Keratinocyte (primary cell): ENCODE measurements at places on chromosomes 11 and 22.

DNA sequence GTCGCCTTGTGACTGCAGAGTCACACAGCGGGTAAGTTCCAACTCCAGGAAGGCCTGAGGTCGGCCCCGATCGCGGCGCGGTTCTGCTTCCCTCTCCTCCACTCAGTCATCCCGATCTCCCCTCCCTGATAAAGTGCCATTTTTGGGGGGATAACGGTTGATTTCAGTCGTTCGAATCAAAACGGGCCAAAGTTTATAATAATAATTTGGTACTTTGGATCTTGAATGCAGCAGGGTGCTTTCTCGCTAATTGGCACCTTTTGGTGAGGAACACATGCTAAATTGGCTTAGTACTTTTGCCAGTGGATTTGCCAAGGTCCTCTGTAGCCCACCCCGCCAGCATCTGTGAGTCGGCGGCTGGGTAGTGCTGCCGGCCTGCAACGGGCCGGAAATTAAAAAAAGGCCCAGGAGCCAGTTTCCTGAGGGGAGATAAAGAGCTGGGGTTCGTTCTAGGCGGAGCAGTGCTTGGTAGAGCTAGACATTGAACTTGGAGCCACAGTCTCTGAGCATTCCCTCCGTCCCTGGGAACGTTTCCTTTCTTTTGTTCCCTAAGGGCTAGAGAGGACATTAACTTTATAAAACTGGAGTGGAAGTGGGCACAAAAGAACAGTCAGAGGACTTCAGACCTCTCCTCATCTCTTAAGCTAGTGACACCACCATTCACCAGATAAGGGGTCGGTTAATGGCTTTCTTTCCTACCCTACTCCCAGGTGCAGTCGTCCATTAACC lies 997 bp downstream of the UBE2L3 start:
- DNase-seq: no peak

DNA sequence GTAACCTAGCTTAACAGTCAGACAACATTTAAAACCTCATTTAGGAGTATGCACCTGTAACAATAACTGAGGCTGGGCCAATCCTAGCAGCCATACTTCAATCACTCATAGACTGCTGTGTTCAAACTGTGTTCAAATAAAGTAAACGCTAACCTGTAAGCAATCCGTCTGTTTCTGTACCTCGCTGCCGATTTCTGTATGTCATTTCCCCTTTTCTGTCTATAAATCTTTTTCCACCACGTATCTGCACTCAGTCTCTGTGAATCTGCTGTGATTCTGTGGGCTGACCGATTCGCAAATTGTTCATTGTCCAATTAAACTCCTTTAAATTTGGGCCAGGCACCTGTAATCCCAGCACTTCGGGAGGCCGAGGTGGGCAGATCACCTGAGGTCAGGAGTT lies 12.3 kb downstream of the APOBEC3H start:
- no peak for DNase-seq

DNA sequence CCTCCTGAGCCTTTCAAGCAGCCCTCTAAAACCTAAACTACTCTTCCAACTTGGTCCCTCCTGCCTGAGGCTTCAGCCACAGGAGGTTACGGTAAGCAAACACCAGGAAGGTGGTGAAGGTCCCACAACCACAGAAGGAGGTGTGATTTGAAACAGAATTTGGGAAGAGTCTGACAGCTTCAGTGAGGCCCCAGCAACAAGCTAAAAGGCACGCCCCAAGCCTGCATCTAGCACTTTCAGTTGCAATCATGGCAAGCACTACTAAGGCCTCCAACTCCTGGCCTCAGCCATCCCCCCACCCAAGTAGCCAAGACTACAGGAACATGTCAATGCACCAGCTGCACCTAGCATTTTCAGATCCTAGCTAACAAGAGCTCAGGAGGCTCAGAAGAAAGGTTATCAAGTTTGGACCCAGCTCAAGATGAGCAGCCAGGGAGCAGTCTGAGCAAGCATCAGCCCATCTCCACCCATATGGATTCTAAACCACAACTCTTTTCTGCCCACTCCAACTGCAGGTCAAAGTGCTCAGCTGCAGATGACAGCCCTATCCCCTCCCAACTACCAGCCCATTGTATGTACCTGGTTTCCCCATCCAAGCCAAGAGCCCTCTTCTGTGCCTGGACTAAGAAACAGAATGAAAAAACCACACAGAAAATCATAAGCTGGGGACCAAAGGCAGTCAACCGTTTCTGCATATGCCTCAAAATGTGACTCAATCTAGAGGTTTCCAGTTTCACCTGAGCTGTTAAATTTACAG lies 10.4 kb upstream of the AHNAK start:
- DNase-seq: no peak

DNA sequence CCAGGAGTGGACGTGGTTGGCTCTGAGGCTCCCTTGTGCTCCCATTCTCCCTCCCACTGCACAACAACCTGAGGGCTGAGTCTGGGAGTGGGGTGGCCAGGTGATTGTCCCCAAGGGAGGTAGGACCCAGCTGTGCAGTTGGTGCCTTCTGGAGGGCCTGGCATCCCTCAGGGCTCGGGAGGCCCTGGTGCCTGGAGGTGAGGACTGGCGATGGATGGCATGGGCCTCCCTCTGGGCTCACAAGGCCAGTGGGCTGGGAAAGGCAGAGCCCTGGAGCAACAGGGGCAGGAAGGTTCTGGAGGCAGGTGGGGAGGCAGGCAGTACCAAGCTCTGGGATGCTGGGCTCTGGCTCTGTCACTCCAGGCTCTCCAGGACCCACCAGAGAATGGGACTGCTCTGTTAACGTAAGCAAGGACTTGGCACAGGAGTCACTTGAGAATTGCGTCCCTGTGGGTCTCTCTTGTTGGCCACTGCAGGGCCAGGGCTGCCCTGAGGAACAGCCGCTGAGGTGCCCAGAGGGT lies 114.2 kb downstream of the KCNQ1OT1 start:
- no peak for DNase-seq

DNA sequence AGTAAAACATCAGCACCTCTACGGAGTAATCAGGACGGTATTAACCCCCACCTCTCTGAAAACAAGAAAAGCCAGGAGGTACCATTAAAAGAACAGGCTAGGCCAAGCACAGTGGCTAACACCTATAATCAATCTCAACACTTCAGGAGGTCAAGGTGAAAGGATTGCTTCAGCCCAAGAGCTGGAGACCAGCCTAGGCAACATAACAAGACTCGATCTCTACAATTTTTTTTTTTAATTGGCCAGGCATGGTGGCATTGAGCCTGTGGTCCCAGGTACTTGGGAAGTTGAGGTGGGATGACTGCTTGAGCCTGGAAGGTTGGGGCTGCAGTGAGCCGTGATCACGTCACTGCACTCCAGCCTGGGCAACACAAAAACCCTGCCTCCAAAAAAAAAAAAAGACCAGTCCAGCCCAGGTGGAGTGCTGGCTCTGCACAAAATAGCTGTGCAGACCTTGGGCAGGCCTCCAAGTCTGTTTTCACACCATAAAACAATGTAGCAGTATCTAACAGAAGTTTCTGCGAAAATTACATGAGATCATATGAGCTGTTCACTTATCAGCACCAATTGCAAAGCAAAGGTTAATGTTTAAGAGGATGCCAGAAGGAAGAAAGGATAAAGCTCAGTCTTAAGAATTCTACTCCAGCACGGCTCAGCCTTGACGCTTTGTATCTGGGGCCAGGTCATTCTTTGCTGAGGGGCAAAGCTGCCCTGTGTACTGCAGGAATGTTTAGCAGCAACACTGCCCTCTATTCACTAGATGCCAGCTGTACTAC lies 14.8 kb downstream of the CHKA start:
- DNase-seq: no peak

DNA sequence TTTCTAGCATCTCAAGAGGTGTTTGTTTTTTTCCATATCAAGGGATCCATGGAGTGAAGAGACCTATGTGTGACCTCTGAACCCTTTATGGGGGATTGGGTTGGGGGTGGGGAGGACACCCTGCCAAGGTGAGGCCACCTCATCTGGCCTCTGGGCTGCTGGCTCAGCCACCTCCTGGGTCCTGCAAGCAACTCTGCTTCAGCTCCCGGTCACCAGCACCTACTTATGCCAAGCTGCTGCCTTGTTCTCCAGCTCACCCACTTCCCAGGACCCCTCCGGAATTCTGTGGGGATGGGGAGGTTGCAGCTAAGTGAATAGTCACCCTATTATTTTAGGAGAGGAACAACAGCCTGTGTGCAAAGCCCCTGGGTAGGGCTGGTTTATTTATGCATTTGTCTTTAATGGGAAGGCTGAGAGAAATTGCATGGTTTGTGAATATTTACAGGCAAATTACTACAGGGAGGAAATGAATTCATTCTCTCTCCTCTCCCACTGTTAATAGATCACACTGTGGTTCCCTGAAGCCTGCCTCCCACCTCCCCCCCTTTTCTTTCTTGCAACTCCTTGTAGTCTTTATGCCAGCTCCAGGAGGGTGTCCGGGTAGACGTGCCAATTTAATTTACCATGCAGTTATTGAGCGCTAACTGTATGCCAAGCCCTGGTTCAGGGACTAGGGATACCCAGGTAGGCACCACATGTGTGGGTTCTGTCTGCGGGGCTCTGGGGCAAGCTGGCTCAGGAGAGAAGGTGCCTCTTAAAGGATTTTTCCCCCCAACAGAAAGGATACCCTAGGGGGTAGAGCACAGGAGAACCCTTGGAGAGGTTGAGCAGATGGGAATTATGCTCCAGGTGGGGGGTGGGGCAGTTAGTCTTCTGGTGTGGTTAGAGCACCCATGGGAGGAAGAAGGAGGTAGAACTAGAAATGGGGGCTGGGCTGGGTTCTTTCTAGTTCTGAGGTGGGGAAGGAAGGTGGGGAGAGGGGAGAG lies 50.7 kb downstream of the TSPAN18 start:
- DNase-seq: no peak

DNA sequence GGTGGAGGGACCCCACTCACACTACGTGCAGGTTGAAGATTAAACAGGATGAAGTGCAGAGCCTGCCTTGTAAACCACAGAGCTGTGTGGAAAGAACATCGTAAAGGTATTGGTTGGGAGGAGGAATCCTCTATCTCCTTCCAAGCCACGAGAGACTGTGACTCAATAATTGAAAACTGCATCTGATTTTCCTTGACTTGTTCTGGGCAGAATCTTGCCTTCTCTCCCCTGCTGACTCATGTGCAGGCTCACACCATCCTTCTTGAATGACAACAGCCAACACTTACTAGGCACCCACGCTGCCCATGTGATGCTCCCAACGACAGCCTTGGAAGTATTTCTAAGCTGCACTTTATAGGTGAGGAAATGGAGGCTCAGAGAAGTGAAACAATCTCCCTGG lies 563.0 kb downstream of the MIAT start:
- no peak for DNase-seq

DNA sequence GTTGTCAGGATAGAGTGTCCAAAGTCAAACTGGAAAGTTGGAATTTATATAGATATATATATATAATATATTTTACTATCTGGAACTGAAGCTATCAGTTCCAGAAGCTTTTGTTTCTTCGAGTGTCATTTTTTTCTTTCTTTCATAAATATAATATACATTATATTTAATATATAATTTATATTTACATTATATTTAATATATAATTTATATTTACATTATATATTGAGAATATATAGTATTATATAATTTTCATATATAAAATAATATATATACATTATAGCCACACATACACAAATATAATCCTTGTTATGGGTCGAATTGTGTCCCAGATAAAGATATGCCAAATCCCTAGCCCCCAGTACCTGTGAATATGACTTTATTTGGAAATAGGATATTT lies 842.3 kb upstream of the LRRC4C start:
- no peak for DNase-seq

DNA sequence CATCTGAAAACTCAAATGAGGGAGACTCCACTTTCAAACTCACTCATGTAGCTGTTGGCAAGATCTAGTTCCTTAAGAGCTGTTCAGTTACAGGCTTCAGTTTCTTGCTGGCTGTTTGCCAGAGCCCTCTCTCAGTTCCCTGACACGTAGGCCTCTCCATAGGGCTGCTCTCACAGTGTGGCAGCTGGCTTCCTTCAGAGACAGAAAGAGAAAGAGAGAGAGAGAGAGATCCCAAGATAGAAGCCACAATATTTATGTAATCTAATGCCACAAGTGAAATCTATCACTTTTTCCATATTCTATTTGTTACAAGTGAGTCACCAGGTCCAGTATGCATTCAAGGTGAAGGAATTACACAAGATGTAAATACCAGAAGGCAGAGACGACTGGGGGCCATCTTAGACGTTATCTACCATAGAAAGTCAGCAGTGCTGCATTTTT lies 168.8 kb downstream of the RCN1 start:
- no peak for DNase-seq

- no peak for DNase-seq
These were observed 129.3 kb upstream of the NECTIN1 start for GRCh38 chr11:119858288-119858687.

DNA sequence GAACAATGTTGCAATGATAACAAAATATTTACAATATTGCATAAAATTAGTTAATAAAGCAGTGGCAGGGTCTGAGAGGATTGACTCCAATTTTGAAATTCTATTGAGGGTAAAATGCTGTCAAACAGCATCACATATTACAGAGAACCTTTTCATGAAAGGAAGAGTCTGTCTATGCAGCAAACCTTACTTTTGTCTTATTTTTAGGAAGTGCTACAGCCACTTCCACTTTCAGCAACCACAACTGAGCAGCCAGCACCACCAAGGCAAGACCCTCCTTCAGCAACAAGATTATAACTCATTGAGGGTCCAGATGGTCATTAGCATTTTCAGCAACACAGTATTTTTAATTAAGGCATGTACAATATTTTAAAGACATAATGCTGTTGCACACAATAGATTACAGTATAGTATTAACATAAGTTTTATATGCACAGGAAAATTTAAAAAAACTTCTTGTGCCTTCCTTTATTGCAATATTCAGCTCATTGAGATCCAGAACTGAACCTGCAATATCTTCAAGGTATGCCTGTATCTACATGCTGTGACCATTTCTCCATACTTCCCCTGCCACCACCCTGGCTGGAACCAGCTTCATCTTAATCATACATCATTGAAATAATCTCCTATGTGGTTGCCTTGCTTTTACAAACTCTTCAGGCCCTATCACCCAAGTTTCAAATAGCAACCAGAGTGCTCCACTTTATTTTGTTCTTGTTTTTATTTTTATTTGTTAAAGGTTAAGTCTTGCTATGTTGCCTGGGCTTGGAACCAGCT lies 711.2 kb downstream of the KCNA4 start:
- no peak for DNase-seq

- DNase-seq: no peak
These were observed 13.5 kb upstream of the TMA7B start for GRCh38 chr22:39946503-39947219.

- no peak for DNase-seq
These were observed 14.8 kb downstream of the CSF2RB start for GRCh38 chr22:36928196-36928595.

- DNase-seq: no peak
These were observed 350.9 kb upstream of the CCDC179 start for GRCh38 chr11:23211221-23211620.

- no peak for DNase-seq
These were observed 21.7 kb upstream of the TNRC6B start for GRCh38 chr22:40156001-40156516.

GRCh38 chr11:134454146-134454690 lies 42.2 kb upstream of the B3GAT1 start:
- no peak for DNase-seq
